ENCODE measurements at places on chromosomes 5 and 9.

DNA sequence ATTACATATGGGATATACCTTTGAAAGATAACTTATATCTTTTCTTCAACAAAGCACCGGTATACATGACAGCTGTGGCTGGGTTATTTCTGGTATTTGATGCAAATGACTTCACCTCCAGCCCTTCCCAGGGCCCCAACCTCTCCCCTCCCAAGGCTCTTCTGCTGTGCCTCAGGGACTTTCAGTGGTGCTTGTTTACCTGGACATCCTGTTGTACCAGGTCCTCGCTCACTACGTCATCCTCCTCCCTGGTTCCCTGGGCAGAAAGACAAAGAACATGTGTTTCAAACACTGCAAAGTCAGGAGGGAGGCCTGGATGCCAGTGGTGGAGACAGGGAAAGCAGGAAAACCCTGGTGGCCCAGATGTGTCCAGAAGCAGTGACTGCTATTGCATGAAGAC lies 23.4 kb downstream of the ANXA6 start:
- DNase-seq, result no peak

- DNase-seq, result no peak
Observed at GRCh38 chr5:130488252-130488651, 584.0 kb downstream of the CHSY3 start.

DNA sequence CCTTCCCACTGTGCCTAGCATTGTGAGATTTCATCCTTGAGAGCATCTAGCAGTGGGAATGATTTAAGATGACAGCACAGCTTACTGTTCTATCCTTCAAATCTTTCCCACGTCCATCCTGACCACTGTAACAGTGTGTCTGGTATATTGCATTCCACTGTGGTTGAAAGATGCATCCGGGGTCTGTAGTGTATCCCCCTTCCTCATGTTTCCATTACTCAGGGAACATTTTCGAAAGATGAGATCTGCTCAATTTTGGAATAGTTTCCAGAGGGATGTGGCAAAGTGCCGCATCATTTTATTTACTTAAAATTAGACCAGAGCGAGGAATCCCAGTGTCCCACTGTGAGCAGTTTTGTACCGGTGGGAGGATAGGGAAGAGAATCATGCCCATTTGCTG lies 407.1 kb upstream of the PAPPA start:
- peak; percentile 52 for DNase-seq

GRCh38 chr5:97208714-97209113 lies 25.7 kb upstream of the RIOK2 start:
- no peak for DNase-seq

DNA sequence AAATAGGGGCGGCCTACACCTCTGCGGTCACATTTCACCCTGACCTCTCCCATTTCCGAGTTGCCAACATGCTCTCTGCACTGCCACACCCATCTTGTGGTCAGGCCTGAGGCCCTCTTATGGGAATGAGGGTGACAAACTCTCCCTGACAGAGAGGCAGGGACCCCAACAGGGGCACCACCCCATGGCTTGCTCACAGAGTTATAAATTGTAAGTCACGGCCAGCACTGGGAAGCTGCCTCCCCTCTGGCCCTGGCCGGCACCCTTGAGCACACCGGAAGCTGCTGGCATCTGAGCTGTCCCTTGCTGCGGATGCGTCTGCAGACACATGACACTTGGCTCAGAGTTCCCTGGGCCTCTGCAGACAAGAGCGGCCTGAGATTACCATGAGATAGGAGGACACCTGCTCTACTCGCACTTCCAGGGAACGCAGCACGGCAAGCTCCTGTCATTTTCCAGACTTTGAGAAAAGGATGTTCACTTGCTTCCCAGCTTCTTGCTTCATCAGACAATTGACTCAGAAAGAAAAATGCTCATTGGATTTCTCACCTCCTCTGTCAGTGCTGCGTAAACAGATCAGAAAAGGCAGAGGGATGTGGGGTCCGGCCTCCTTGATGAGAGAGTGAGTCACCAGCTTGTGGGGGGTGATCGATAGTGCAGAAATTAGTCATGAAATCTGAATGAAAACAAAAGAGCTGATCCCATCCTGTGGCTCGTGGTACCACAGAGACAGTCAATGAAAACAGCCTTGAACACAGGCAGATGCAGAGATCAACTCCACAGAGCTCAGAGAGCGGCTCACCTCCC lies 269.8 kb downstream of the SYK start:
- DNase-seq, result peak; percentile 93

- DNase-seq, result no peak
Observed at GRCh38 chr5:132074091-132074771, 642 bp downstream of the CSF2 start.

DNA sequence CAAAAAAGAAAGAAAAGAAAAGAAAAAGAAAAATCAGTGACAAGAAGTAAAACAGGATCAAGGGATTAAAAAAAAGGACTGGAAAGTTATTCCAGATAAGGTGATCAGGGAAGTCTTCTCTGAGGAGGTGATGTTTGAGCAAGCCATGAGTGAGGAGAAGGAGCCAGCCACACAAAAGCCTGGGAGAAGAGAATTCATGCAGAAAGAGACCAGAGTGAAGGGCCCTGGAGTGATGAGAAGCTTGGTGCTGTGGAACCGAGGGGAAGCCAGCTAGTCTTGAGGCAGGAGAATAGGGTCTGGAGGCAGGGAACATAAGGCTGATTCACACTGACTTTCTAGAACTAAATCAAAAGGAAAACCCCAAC lies 4.0 kb upstream of the EXOSC2 start:
- DNase-seq, result no peak

GRCh38 chr5:144101616-144102015 lies 68.8 kb downstream of the YIPF5 start:
- DNase-seq, result no peak

DNA sequence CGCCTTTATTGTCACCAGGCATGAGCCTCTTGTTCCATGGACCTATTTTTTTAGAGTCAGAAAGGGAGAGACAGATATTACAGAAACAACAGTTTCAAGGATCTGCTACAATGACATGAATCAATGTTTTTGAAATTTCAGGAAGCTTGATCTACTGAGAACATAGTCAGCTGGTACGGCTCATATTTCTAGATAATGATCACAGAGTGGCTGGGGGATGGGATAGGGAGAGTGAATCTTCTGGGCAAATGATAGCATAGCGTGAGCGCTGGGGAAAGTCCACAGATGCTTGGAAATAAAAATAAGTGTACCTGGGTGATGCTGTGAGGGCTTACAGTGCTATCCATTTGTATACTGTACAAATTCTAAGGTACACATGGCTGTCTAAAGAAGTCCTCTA lies 340.4 kb downstream of the EBF1 start:
- no peak for DNase-seq

GRCh38 chr5:124180299-124180874 lies 566.1 kb downstream of the ZNF608 start:
- DNase-seq, result no peak

GRCh38 chr5:169942181-169942580 lies 38.1 kb downstream of the INSYN2B start:
- DNase-seq, result peak; percentile 47

DNA sequence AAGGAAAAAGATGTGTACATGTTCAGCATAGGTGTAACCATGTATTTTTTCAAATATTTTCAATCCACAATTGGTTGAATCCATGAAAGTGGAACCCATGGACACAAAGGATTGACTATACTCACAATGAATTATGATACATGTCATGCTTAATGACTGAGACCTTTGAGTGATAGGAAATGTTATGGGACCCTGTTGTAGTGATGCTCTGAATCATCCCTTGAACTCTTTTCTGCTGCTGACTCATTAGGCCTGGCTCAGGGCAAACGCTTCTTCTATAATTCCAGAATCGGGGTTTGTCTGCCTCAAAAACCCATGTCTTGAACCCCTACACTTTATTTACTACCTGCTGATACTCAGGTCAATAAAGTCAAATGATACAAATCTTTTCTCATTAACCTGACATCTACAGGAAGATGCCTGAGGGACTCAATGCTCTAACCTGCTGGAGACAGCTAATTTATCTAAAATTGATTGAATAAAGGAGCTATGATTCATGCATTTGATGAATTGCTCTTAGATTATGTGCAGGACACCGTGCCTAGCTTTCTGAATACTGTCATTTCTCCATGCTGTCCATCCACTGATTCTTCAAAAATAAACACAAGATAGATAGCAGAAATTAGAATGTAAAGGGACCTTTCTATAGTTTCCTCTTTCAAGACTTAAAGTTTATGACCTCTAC lies 260.1 kb downstream of the PRELID2 start:
- no peak for DNase-seq

DNA sequence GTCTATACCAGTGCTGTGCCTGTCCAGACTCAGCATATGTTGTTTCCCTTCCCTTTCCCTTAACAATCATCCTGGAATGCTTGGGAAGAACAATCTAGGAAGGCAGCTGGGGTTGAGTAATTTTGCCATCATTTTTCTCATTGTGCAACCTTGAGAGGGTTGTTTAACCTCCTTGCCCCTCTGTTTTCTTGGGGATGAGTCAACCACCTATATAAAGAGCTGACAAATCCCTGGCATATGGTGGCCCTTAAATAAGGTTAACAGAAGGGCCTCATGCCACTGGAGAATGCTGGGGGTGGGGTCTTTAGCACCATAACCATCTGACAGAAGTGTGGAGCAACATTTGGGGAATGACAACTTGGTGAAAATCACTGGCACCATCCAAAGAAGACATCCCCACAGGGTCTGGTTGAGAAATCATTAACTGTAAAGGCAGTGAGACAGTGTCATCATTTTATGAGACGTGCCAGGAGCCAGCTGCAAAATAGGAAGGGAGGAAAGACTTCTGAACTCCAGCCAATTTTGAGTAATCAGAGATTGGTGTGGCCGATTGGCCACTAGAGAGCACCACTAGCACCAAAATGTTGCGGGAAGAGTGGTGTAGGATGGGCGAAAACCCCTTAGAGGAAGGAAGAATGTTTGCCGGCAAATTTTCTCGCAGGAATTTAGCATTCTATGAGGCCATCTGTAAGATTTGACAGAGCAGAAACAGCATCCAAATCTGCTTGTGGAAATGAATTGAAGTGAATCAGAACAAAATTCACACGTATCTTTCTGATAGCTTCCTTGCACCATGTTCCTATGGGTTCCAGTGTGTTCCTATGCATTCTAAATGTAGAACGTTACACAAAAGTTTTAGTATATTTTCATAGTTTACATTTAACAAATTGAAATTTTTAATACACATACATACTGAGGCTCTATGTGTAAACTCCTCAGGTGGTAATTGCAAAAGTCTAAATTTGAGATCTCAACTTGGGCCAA lies 113.8 kb downstream of the MSX2 start:
- peak; percentile 54 for DNase-seq

DNA sequence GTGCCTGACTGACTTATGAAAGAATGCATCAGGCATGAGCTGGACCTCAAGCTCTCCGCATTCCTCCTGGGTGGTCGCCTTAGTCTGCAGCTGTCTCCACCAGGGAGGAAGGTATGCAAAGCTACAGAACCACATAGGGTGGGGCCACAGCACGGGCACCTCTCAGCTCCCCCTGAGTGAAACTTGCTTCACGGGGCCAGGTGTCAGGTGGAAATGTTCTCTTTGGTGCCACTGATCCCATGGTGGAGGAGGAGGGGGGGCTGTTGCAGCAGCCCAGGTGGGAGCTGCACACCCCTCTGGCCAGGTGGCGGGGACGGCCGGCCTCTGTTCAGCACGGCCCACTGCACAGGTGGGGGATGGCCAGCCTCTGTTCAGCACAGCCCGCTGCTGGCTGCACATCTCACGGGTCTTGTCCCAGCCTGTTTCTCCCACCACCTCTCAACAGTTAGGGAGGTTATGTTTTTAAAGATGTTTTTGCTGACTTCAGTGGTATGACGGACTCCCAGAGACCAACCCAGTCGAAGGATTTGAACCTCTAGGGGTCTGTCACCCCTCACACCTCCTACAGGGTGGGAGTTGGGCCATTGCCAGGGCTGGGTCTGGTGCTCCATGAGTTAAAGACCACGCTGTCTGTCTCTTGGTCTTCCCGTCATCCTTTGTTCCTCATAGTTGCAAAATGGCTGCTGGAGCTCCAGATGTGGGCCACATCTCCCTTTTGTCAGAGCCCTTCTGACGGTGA lies 34.3 kb downstream of the MRPL36 start:
- peak; percentile 3 for DNase-seq

DNA sequence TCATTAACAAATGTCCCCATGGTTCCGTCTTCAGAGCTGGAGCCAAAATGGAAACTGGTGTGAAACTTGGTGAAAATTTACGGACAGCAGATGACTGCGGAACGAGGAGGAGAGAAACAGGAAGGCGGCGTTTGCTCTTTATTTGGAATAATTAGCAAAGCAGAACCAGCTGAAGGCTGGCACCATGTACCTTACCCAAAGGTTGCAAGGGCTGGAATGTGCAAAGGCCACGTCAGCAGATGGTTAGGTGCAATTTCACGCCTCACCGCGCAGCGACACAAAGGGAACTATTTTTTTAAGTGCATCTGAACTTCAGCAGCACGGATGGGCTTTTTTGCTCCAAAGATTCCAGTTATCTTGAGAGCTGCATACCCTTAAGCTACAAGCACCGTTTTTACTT lies 127.4 kb downstream of the COL23A1 start:
- no peak for DNase-seq

DNA sequence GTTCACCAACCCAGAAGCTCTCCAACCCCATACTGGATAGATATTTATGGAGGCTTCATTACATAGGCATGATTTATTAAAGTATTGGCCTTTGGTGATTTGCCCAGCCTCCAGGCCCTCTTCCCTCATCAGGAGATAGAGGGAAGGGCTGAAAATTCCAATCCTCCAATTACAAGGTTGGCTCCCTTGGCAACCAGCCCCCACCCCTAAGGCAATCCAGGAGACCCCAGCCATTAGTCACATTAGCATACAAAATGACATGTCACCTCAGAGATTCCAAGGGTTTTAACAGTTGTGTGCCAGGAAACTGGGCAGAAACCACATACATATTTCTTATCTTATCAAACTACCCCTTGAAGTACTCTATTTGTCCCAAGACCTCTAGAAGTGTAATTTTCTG lies 210.0 kb downstream of the HINT1 start:
- no peak for DNase-seq

- DNase-seq, result no peak
Observed at GRCh38 chr5:167820101-167820990, 471.1 kb upstream of the WWC1 start.

GRCh38 chr5:81251922-81252321 lies 18.8 kb downstream of the CKMT2 start:
- DNase-seq, result no peak

GRCh38 chr9:125536776-125537175 lies 170.2 kb downstream of the MAPKAP1 start:
- DNase-seq, result no peak
